ENCODE measurements at places on chromosomes 4 and X. TPM values are rescaled to one million over a fixed set of nuclear protein-coding genes. Genes with fewer than 3 reads are reported as not detected.

Gene MAN2B2
- 27.0 TPM for total RNA-seq

Gene ENOX2
- 17.3 TPM for total RNA-seq

Gene GATB
- total RNA-seq: 104 TPM

Gene ZNF157
- total RNA-seq: not detected

Gene POLN
- total RNA-seq: 5.9 TPM

- no peak for DNase-seq
Observed at GRCh38 chr4:40210776-40211175, 13.9 kb downstream of the RHOH start.

DNA sequence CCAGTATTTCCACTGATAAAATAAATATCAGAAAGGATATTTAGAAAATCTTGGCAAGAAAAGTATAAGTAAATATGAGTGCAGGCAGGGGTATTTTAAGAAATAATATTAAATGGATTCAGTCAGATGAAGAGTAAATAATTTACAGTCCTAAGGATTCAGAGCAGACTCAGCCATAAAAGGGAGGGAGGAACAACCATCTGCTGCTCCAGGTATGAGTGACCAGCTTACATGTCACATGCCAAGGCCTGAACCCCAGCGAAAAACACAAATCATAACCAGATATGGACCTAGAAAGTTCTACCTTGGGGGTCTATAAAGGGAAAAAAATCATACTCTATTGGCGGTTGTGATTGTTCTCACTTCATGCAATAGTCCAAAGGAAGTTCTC is 166.8 kb downstream of the COL4A6 start:
- no peak for DNase-seq
